ENCODE measurements at places on chromosomes 1 and 21. TPM values are rescaled to one million over a fixed set of nuclear protein-coding genes. Genes with fewer than 3 reads are reported as not detected.
A peak's percentile ranks its signal among the peaks of the same experiment; 100 is the strongest.

DNA sequence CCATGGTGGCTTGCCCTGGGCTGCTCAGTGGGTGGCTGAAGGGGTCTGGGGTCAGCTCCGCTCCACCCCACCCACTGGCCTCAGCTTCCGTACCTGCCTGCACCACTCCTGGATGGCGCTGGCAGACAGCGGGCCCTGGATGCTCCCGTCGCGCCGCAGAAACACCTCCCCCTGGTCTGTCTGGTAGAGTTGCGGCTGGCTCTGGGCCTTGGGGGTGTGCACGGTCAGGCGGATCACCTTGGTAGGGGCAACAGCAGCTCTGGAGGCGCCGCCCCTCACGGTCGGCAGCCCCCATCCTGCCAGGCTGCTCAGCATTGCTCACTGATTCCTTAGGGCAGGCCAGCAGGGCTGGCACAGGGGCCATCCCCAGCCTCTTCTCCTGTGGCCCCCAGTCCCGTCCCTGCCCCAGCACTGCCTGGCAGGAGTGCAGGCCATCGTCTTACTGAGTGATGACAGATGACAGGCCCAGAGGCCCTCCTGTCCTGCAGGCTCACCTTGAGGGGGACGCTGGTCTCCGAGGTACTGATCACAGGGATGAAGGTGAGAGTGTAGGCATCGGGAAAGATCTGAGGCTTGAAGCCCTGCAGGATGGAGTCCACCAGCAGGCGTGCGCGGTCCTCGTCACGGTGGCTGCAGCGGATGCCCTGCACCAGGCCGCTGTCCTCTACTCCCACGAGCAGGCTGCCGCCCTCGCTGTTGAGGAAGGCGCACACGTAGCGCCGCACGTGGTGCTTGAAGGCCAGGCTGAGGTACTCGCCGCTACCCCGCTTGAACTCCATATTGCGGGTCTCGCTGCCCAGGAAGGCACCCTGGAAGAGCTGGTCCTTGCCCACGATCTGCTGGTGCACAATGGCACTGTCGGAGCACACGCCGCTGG, 4.1 kb downstream of the SLFNL1 start:
- peaks cover 7% of the 10 kb centered on the region for H3K4me1 ChIP-seq
- H3K36me3 ChIP-seq: peaks cover 11% of the 10 kb centered on the region
- H3K27ac ChIP-seq: no peak overlapping the region
- no peak overlapping the region for H3K4me3 ChIP-seq
- no peaks in the 10 kb centered on the region for H3K27me3 ChIP-seq

GRCh38 chr1:153349363-153350320, 1.0 kb upstream of the PGLYRP4 start:
- H3K27me3 ChIP-seq: peaks cover 28% of the 10 kb centered on the region
- H3K4me3 ChIP-seq: no peak overlapping the region
- H3K36me3 ChIP-seq: no peaks in the 10 kb centered on the region
- H3K27ac ChIP-seq: no peak overlapping the region

GRCh38 chr1:14697353-14697752, 98.9 kb downstream of the KAZN start:
- no peaks in the 10 kb centered on the region for H3K4me1 ChIP-seq
- H3K27ac ChIP-seq: no peak overlapping the region
- H3K4me3 ChIP-seq: no peak overlapping the region
- DNase-seq: no peak
- H3K27me3 ChIP-seq: peaks cover 2% of the 10 kb centered on the region
- H3K36me3 ChIP-seq: no peaks in the 10 kb centered on the region

DNA sequence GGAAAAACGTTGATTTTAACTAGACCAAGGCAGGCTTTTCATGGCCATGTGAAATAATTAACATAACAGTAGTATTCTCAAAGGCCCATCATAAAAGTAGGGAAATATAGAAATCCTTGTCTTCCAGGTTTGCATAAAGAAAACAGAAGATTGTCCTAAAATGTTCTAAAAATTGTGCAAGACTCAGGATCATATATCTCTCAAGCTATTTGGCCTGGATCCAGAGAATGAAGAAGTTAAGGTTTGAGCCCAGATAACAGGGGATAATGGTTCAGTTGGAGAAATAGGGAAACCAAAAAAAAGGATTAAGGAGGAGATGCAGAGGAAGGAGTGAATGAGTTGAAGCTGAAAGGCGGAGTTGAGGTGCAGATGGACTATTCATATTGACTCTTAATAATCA, 555.5 kb upstream of the NR5A2 start:
- H3K4me1 ChIP-seq: no peaks in the 10 kb centered on the region
- DNase-seq: no peak
- peaks cover 2% of the 10 kb centered on the region for H3K27me3 ChIP-seq
- H3K4me3 ChIP-seq: no peak overlapping the region
- H3K27ac ChIP-seq: no peak overlapping the region

DNA sequence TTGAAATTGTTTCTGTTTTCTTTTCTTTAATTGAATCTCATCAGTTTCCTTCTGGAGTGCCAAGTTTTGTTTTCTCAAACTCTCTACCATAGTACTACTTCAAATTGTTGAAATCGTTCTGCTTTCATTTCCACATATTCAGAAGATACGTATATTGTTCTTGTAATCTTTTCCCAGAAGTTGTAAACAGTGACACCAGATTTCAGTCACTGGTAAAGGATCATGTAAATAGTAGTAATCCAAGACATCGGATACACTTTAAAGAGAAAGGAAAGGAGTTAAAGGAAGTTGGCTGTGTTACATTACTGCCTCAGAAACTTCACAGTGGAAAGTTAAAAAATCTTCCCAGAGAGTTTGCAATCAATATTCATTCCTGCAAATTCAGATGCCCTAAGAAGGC, 67.5 kb downstream of the RGL1 start:
- H3K27ac ChIP-seq: no peak overlapping the region
- no peak for DNase-seq
- H3K36me3 ChIP-seq: peaks cover 10% of the 10 kb centered on the region
- H3K4me1 ChIP-seq: peaks cover 12% of the 10 kb centered on the region

DNA sequence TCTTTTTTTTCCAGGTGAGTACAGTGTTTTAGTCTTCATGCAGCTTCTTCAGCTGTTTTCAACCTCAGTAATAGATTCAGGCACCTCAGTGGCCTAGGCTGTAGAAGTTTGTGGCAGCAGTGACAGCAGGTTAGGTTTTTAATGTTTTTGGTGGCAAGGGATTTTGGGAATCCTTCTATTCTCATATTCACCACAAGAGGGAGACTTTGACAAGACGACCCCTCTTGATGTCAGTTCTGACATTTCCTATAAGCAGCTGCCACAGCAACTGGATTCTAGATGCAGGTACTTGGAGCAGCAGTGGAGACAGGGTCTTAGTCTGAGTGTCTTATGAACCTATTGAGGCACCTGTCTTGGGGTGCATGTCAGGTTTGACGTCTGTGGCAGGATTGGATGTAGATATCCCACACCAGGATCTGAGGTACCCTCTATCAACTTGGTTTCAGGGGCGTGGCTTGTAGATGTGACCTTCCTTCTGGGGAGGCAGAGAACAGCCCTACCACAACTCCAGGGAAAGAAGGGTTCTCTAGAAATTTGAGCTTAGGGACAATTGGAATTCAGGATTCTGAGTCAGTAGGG, 1104.2 kb upstream of the TMPRSS15 start:
- H3K4me1 ChIP-seq: no peaks in the 10 kb centered on the region
- no peak overlapping the region for H3K27ac ChIP-seq
- no peaks in the 10 kb centered on the region for H3K36me3 ChIP-seq
- H3K27me3 ChIP-seq: no peaks in the 10 kb centered on the region
- DNase-seq: no peak

DNA sequence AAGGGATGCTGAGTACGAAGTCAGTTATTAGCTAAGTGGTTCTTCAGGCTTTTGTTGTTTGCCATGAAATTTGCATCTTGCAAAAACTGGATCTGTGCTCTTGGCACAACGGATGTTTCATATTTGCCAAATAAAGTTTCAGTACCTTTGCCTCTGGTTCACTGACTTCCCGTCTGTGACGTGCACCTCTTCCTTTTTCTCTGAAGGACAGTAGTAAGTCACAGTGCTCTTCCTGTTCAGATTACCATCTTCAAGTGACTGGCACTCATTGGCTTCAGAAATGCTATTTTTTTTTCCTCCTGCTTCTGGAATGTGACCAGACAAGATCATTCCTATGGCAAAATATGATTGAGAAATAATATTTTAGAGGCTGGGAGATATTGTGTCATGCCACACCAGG, 75.9 kb upstream of the GREM2 start:
- peaks cover 6% of the 10 kb centered on the region for H3K4me1 ChIP-seq
- H3K27me3 ChIP-seq: peaks cover 6% of the 10 kb centered on the region
- H3K4me3 ChIP-seq: peak overlapping the region; percentile 25
- no peak for DNase-seq

- no peaks in the 10 kb centered on the region for H3K36me3 ChIP-seq
- DNase-seq: no peak
- H3K27ac ChIP-seq: no peak overlapping the region
- H3K4me3 ChIP-seq: no peak overlapping the region
- H3K27me3 ChIP-seq: no peaks in the 10 kb centered on the region
Observed at GRCh38 chr1:194004146-194004545, 817.7 kb upstream of the B3GALT2 start.

- H3K27me3 ChIP-seq: no peaks in the 10 kb centered on the region
- no peaks in the 10 kb centered on the region for H3K4me1 ChIP-seq
- H3K27ac ChIP-seq: no peak overlapping the region
- H3K4me3 ChIP-seq: no peak overlapping the region
- no peaks in the 10 kb centered on the region for H3K36me3 ChIP-seq
- no peak for DNase-seq
Observed at GRCh38 chr1:60388092-60388987, 314.8 kb upstream of the C1orf87 start.

DNA sequence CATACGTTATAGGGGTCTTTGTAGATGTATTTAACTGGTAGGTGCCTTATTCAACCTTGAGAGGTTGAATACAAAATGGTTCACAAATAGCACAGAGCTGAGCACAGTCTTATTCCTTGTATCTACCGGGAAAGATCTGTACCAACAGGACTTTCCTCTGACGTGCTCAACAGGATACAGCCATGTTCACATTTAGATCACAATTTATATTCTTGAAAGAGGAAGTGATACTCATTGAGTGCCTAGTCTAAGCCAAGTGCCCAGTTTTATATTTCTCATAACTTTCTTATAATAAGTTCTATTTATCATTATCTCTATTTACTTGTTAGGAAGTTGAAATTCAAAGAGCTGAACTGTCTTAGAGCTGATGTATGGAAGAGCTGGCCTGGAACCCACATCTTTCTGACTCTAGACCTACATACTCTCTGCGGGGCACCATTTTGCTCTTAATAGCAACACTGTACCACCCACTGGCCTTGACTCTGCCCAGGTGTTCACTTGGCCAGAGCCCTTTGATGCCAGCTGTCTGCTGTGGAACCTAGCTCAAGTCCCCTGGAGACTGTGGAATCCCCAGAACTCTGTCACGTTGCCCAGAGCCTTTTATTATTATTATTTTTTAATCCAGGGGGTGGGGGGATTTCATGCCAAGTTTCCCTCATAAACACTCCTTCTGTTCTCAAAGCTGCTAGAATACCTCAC, 156.2 kb downstream of the TPR start:
- peaks cover 3% of the 10 kb centered on the region for H3K27me3 ChIP-seq
- H3K36me3 ChIP-seq: no peaks in the 10 kb centered on the region
- no peak overlapping the region for H3K27ac ChIP-seq
- no peaks in the 10 kb centered on the region for H3K4me1 ChIP-seq
- DNase-seq: no peak
- no peak overlapping the region for H3K4me3 ChIP-seq

- no peak overlapping the region for H3K4me3 ChIP-seq
- no peak for DNase-seq
- peaks cover 25% of the 10 kb centered on the region for H3K36me3 ChIP-seq
- H3K27ac ChIP-seq: no peak overlapping the region
- no peaks in the 10 kb centered on the region for H3K4me1 ChIP-seq
- no peaks in the 10 kb centered on the region for H3K27me3 ChIP-seq
Observed at GRCh38 chr21:41805038-41805437, 38.2 kb upstream of the RIPK4 start.

- no peak overlapping the region for H3K4me3 ChIP-seq
- no peak for DNase-seq
- H3K27me3 ChIP-seq: no peaks in the 10 kb centered on the region
Observed at GRCh38 chr21:46543306-46543705, 61.6 kb downstream of the S100B start.

- H3K4me3 ChIP-seq: no peak overlapping the region
- no peak for DNase-seq
- H3K4me1 ChIP-seq: peaks cover 28% of the 10 kb centered on the region
- H3K27ac ChIP-seq: no peak overlapping the region
- peaks cover 1% of the 10 kb centered on the region for H3K36me3 ChIP-seq
- H3K27me3 ChIP-seq: peaks cover 2% of the 10 kb centered on the region
Observed at GRCh38 chr1:58809325-58810010, 25.6 kb upstream of the JUN start.

DNA sequence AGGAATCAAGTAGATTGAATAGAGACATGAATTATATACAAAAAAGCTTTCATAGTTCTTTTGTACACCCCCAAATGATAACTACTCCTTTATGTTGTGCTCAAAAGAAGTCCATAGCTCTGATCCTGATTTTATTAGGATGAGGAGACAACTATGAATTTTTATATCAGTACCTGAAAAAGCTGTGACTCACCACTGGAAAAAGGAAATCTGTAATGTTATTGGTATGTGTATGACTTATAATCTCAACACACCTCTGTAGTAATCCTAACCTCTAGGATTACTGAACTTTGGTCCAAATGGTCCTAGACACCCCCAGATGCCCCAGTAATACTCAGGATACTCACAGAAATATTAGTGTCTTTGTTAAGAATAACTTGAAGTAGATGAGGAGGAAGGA, 10.2 kb downstream of the PRKAB2 start:
- H3K36me3 ChIP-seq: peaks cover 33% of the 10 kb centered on the region
- no peak overlapping the region for H3K27ac ChIP-seq
- no peaks in the 10 kb centered on the region for H3K27me3 ChIP-seq
- no peak for DNase-seq
- H3K4me1 ChIP-seq: no peaks in the 10 kb centered on the region

DNA sequence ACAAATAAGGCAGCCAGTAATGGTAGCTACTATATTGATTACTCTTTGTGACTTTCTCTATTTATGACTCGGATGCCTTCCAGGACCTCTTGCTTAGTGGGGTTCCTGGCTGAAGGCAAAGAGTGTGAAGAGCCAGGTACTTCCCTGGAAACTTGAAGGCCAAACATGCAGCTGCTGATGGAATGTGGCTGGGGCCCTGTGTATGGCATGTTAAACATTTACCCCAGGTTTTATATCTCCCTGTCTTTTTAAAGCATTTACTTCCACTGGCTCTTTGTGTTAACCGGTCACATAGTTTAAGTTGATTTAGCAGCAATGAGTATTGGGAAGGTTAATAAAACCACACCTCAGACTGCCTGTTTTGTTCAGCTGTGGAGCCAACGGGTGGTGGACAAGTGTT, 45.7 kb upstream of the PAXBP1 start:
- peaks cover 2% of the 10 kb centered on the region for H3K36me3 ChIP-seq
- peaks cover 3% of the 10 kb centered on the region for H3K4me1 ChIP-seq
- no peak overlapping the region for H3K27ac ChIP-seq
- H3K4me3 ChIP-seq: no peak overlapping the region
- no peaks in the 10 kb centered on the region for H3K27me3 ChIP-seq
- no peak for DNase-seq

Gene WNT2B
- 0.22 TPM for total RNA-seq

Gene OR10K2
- total RNA-seq: not detected

Gene RPS6KC1
- 13.4 TPM for total RNA-seq

Gene VWA5B1
- not detected for total RNA-seq

Gene CD5L
- total RNA-seq: not detected

Gene TMEM200B
- total RNA-seq: not detected

Gene TLR5
- total RNA-seq: 1.8 TPM

Gene ELF3
- 0.83 TPM for total RNA-seq

Gene ADGRL4
- total RNA-seq: not detected

Gene SDC3
- total RNA-seq: 0.55 TPM

Gene GNG12
- not detected for total RNA-seq

Gene YRDC
- 14.1 TPM for total RNA-seq

Gene CLCC1
- total RNA-seq: 18.7 TPM

Gene C1QC
- total RNA-seq: 1.7 TPM

Gene CNR2
- total RNA-seq: 2.0 TPM

Gene FCRL4
- total RNA-seq: not detected

Gene EDN2
- not detected for total RNA-seq
